ENCODE measurements at places on chromosomes 5 and 9.
A peak's percentile ranks its signal among the peaks of the same experiment; 100 is the strongest.

GRCh38 chr5:168404365-168404764, 81.9 kb upstream of the RARS1 start:
- DNase-seq = no peak

DNA sequence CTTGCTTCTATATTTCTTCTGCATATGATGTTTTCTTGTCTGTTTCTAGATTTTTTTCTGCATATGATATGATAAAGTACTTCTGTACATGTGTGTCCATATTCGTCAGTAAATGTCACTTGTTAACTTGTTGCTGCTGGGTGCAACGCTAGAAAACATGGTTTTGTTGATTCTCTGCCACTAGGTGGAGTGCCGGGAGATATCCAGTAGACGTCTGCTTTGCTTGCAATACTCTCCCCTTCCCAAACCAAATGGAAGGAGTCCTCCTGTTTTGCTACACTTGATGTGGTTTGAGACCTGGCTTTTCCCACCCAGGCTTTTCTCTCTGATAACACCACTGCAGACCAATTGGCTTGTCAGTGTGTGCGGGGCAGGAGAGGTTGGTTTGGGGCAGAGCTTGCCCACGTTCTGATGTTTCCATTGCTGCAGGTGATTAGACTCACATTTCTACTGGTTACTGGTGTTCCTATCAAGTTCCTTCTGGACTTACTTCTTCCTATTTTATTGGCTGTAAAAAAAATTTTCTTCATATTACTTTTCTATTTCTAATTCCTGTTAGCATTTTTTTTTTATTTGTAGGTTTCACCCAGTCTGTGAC, 900.0 kb upstream of the CDH10 start:
- no peak for DNase-seq

DNA sequence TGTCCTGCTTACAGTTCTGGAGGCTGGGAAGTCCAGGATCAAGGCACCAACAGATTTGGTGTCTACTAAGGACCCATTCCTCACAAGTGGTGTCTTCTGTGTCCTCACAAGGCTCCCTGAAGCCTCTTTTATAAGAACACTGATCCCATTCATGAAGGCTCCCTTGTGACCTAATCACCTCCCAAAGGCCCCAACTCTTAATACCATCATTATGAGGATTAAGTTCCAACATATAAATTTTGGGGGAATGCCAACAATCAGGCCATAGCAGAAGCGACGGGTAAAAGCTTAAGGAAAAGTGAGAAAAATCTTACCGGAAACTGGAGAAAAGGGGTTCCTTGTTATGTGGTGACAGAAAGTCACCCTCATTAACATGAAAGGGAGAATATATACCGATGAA, 11.2 kb downstream of the CTNNAL1 start:
- DNase-seq = no peak

- DNase-seq = no peak
These were observed 80.1 kb downstream of the FBXW11 start for GRCh38 chr5:171926311-171926710.

DNA sequence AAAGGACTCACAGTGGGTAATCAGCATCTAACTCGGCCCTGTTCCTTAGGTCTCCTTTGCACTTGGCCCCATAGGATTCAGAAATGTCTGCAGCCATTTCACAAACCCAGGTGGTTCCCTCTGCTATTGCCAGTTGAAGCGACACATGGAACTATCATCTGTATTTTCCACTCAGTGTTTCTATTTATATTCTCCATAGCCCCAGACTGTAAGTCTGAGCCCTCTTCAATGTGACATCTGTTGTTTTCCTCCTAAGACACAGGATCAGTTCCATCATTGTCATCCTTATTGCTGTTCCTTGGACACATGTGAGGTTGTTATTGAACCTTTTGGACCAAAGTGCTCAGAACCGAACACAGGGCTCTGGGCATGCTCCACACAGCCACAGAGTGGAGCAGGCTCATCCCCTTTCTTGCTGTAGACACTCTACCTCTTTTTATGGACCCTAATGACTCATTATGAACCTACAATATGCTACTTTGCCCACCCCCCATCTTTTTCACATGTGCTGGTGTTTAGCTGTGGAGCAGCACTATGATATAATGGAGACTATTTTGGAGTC, 36.4 kb downstream of the GARNL3 start:
- no peak for DNase-seq

- DNase-seq = peak; percentile 68
These were observed at the start of gene ZNF622 for GRCh38 chr5:16465544-16466432. Gene ZNF622 (minus strand): TSS chr5:16465800. CDS start chr5:16465665, 135 bp downstream.

GRCh38 chr5:108238461-108238860, 143.4 kb downstream of the FBXL17 start:
- no peak for DNase-seq

GRCh38 chr9:27247756-27248155, 49.2 kb downstream of the EQTN start:
- DNase-seq = no peak

DNA sequence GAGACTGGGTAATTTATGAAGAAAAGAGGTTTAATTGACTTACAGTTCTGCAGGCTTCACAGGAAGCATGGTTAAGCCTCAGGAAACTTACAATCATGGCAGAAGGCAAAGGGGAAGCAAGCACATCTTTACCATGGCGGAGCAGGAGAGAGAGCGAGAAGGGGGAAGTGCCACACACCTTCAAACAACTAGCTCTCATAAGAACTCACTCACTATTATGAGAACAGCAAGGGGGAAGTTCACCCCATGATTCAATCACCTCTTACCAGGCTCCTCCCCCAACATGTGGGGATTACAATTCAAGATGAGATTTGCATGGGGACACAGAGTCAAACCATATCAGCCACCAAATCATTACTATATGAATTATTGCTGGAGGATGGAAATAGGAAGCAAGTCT, 30.3 kb upstream of the STX17 start:
- no peak for DNase-seq

GRCh38 chr5:158942217-158942616, 157.5 kb downstream of the EBF1 start:
- no peak for DNase-seq

DNA sequence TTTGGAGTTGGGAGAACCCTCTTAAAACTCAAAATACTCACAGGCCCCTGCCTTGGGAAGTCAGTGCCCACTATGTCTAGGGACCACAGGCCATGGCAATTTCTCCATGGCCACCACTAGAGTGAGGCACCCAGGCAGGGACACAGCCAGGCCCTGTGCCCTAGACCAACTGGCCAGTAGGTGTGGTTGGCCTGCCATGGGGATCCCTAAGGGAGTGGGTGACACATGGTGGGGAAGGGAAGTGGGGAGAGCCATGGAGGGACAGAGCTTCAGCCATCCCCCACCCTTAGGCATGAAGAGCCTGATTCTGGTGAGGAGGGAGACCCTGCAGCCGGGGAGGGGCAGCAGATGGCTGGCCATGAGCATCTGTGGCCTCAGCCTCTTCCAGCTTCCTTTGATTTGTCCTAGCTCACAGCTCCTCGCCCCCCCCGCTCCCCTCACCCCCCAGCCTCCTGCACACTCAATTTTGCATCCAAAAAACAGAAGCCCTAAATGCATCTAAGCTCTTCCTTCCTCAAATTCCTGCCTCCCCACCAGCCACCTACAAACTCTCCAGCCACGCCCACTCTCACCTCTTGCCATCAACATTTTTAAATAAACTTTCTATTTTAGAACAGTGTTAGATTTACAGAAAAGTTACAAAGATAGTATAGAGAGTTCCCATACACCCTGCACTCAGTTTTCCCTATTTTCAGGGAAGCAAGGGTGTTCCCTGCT, 1.6 kb upstream of the DBN1 start:
- no peak for DNase-seq

DNA sequence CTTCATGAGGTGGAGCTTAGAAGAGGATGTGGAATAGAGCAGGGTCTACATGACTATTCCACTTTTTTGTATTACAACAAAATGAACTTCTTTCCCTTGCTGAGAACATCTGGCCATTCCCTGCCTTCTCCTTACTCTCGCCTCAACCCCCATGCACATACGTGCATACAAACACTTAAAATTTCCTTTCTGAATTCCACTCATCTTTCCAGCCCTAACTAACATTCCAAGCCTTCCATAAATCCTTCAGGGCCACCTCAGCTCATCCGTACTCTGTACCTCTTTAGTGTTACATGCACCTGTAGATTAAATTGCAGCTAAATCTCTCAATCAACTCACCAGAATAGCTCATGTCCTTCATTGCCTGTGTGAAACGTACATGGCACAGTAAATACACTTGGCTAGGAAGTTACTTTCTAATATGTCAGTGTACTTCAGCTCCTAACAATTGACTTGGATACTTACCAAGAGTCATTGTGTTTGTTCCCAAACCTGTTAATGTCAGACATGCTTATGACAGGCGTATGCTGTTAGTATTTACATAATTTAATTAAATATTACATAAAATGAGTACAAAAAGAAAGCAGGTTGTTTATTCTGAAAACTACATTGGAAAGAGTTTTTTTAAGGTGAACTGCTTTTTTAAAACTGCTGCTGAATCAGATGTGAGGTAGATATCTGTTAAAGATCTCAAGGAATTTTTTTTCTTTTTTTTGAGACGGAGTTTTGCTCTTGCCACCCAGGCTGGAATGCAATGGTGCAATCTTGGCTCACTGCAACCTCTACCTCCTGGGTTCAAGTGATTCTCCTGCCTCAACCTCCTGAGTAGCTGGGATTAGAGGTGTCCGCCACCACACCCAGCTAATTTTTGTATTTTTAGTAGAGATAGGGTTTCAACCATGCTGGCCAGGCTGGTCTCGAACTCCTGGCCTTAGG, 55.7 kb downstream of the GLIS3 start:
- DNase-seq = no peak

DNA sequence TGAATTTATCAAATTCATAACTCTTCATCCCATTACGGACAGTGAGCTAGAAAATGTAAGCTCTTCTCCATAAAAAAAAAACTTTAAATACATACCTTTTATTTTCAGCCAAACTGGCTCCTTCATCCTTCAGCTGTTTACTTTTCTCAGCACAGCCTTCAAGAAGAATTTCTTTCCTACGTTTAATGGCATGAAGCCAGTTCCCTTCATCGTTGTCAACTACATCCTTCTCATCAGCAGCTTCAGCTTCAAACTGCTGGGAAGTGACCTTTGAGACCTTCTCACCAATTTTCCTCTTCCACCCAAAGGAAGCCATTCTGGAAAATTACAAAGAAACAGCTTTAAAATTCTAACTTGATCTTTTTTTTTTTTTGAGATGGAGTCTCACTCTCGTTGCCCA, 9.1 kb downstream of the TTC33 start:
- DNase-seq = no peak

DNA sequence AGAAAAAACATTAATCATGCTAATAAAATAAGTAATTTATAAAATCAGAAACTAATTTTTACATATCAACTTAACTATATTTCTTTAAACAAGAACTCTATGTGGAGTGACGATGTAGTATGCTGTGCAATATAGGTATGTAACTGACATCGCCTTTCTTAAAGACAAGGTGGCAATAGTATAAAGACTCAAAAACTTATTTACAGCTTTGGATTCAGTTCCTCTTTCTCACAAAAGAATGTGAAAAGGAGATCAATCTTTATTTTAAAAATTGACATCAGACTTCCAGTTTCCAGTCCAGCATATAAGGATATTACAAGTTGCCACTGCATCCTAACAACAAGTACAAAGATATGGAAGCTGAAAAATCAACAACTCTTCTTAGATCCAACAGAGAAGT, 260.3 kb downstream of the TRIM36 start:
- DNase-seq = no peak

- DNase-seq = no peak
These were observed 31.7 kb downstream of the UGCG start for GRCh38 chr9:111928359-111928720.

DNA sequence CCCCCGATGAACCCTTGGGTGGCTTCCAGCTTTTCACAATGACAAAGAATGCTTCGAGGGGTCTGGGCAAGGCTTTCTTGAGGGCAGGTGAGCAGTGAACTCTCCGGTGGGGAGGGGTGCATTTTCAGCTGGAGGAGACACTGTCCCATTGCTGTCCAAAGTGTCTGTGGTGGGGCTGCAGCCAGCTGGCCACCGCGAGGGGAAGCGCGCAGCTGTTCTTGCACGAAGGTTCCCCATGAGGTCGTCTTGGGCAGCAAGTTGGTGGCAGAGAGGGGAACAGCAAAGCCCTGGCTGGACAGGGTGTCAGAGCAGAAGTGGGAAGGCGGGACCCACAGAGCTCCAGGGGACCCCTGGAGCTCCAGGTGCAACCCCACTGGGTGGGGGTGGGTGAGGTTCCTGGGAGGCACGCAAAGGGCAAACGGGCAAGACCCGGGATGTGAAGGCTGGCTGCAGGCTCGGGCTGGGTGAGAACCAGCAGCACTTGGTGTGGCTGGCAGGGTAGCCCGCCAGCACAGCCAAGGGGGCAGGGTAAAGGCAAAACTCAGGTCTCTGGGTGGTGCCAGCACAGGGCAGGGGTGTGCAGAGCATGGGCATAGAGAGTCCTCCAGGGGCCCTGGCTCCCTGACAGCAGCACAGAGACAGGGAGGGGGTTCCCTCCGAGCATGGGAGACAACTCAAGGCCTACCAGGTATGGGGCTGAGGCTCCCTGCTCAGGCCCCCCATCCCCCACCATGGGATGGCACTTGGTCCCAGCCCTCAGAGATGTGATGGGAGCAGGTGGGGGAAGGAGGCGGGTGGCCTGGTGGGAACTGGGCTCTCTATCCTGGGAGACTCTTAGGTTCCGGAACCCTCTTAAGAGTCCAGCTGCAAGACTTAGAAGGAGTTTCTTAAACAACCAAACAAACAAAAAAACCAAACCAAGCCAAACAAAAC, 26.6 kb downstream of the TSPAN17 start:
- DNase-seq = no peak

GRCh38 chr9:129237164-129237611, 59.1 kb upstream of the IER5L start:
- DNase-seq = peak; percentile 57

GRCh38 chr9:36150574-36151315, 14.2 kb downstream of the GLIPR2 start:
- no peak for DNase-seq

DNA sequence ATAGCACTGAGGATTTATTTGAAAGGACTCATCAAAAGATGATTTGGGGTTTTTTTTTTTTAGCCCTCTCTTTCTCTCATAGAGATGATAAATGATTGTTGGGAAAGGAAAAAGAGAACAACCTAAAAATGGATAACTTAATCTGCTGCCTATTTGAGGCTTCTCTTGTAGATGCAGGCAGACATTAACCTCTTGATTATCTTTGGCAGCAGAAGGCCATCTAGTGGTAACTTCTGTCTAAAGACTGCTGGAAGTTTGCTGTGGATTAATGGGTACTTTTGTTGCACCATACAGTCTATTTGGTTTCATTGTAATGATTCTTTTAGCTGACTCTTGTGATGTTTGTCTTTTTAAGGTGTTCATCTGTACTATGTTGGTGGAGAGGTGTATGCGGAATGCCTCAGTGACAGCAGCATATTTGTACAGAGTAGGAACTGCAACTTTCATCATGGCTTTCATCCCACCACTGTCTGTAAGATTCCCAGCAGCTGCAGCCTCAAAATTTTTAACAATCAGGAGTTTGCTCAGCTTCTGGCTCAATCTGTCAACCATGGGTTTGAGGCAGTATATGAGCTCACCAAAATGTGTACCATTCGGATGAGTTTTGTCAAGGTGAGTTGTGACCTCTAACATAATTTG, 18.8 kb downstream of the SMIM32 start:
- no peak for DNase-seq

Measured in stimulated activated CD8-positive, alpha-beta memory T cell treated with anti-CD3 and anti-CD28 coated beads, Interleukin-4, amount 100 ng/mL, for 4 hours (primary cell).